ENCODE measurements at places on chromosomes 2 and 18. TPM values are rescaled to one million over a fixed set of nuclear protein-coding genes. Genes with fewer than 3 reads are reported as not detected.
A peak's percentile ranks its signal among the peaks of the same experiment; 100 is the strongest.

Gene SPATA3
- total RNA-seq: not detected

Gene SIX3
- not detected for total RNA-seq

Gene ITGA6
- total RNA-seq: 14.6 TPM

Gene SNRNP27
- 56.0 TPM for total RNA-seq

Gene DNAH7
- not detected for total RNA-seq

Gene DLX1
- not detected for total RNA-seq

Gene INPP4A
- 157 TPM for total RNA-seq

Gene EPB41L3
- not detected for total RNA-seq

Gene RIT2
- not detected for total RNA-seq

Gene C1QL2
- total RNA-seq: not detected

Gene ICOS
- 31.1 TPM for total RNA-seq

Gene TUBA3E
- not detected for total RNA-seq

Gene TSPYL6
- not detected for total RNA-seq

- no peaks in the 10 kb centered on the region for H3K4me1 ChIP-seq
- DNase-seq: no peak
- H3K4me3 ChIP-seq: no peak overlapping the region
- H3K36me3 ChIP-seq: no peaks in the 10 kb centered on the region
- no peaks in the 10 kb centered on the region for H3K27me3 ChIP-seq
- H3K27ac ChIP-seq: no peak overlapping the region
Measured at GRCh38 chr2:212299943-212300342, 238.7 kb downstream of the ERBB4 start.

DNA sequence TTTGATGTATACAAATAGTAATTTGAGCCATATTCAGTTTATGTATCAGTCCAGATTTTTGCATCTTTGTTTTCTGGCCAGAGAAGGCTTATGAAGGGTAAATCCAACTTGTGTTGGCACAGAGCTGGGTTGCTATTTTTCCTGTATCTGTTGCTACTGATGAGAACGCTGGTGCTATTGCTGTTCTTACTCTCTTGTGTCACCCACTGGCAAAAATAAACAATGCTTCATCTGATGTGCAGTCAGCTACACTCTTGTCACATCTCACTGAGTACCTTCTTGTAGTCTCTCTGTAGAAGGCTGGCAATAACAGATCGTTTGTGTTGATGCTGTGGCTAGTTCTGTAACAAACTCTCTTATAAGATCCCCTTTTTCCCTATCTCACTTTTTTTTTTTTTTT is 323.4 kb downstream of the CDH19 start:
- H3K36me3 ChIP-seq: no peaks in the 10 kb centered on the region
- no peaks in the 10 kb centered on the region for H3K27me3 ChIP-seq
- H3K4me3 ChIP-seq: no peak overlapping the region
- no peak overlapping the region for H3K27ac ChIP-seq
- no peak for DNase-seq
- no peaks in the 10 kb centered on the region for H3K4me1 ChIP-seq

DNA sequence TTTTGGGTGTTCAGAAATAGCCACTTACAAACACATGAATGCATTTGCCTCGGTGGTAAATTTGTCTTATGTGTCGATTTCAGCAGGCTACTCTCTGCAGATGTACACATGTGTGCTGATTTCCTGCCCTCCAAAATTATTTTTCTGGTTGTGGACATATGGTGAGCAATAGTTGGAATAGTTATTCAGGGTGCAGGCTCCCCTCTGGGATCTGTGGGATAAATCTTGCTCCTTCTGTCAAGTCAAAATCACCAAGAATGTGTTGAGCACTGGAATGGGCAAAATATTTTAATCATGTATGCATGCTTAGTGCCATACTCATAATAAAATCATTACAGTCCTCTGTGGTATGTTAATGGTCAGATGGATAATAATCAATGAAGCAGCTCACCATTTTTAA is 684.5 kb downstream of the BCL11A start:
- no peak for DNase-seq
- H3K36me3 ChIP-seq: no peaks in the 10 kb centered on the region
- H3K4me1 ChIP-seq: no peaks in the 10 kb centered on the region
- H3K4me3 ChIP-seq: no peak overlapping the region
- no peaks in the 10 kb centered on the region for H3K27me3 ChIP-seq

- H3K27me3 ChIP-seq: no peaks in the 10 kb centered on the region
- no peak overlapping the region for H3K4me3 ChIP-seq
- DNase-seq: no peak
- no peak overlapping the region for H3K27ac ChIP-seq
Measured at GRCh38 chr18:35422237-35422636, 45.1 kb upstream of the ZNF396 start.

GRCh38 chr18:49861659-49862058 is 48.3 kb upstream of the ACAA2 start:
- peaks cover 2% of the 10 kb centered on the region for H3K27me3 ChIP-seq
- DNase-seq: no peak
- no peaks in the 10 kb centered on the region for H3K36me3 ChIP-seq
- no peaks in the 10 kb centered on the region for H3K4me1 ChIP-seq
- no peak overlapping the region for H3K27ac ChIP-seq

GRCh38 chr2:201363857-201364560 is 6.9 kb upstream of the FLACC1 start:
- H3K27me3 ChIP-seq: no peaks in the 10 kb centered on the region
- peaks cover 79% of the 10 kb centered on the region for H3K36me3 ChIP-seq
- no peak overlapping the region for H3K4me3 ChIP-seq

- H3K27me3 ChIP-seq: peaks cover 3% of the 10 kb centered on the region
- no peaks in the 10 kb centered on the region for H3K36me3 ChIP-seq
- H3K4me3 ChIP-seq: no peak overlapping the region
Measured at GRCh38 chr2:121694398-121695170, 42.1 kb downstream of the NIFK start.

DNA sequence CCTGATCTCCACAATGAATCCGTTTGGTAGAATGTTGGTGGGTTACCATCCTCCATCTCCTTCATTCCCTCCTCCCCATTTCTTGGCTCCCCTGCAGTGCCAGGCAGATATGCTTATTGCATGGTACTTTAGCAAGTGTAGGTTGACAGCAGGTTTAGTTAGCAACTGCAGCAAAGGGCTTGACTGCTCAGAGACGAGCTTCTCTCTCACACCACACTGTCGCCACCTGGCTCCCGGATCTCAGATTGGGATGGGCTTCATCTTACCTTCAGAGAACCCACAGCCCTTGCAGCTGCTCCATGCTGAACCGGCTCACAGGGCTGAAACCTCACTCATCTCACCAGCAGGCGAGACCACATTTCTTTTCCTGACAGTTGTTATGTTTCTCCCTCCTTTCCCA is 88.8 kb downstream of the VWA3B start:
- DNase-seq: no peak
- H3K36me3 ChIP-seq: no peaks in the 10 kb centered on the region
- H3K4me1 ChIP-seq: no peaks in the 10 kb centered on the region

DNA sequence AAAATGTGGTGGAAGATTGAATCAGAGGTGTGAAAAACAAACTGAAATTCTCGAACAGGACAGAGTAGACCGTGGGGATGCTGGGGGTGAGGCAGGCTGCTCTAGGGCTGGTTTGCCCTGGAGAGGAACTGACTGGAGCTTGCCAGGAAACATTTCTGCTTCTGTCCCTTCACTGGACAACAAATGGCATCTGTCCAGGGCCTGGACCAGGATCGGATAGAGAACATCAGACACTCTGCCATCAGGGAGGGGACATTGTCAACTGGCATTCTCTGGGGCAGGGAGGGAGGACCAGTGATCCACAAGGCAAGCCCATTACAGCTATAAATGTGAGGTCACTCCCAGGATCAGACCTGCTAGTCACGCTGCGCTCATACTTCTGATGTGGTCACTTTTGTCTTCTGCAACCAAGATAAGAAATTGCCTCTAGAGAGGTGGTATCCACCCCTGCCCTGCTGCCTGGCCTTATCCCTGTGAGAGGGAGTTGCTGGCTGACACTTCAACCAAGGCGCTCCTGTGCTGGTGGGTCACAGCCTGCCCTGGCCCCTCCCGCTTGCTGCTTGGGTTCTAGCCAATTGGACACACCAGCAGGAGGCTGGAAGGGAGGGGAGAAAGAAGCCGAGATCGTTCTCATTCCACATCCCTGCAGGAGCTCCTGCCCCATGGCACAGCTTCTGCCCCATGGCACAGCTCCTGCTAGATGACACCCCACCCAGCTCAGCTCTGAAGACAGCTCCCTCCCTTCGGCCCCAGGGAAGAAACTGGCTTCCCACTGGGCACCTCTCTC is 8.7 kb downstream of the NPPC start:
- H3K36me3 ChIP-seq: no peaks in the 10 kb centered on the region
- no peak overlapping the region for H3K27ac ChIP-seq
- DNase-seq: no peak
- no peaks in the 10 kb centered on the region for H3K4me1 ChIP-seq
- no peak overlapping the region for H3K4me3 ChIP-seq

DNA sequence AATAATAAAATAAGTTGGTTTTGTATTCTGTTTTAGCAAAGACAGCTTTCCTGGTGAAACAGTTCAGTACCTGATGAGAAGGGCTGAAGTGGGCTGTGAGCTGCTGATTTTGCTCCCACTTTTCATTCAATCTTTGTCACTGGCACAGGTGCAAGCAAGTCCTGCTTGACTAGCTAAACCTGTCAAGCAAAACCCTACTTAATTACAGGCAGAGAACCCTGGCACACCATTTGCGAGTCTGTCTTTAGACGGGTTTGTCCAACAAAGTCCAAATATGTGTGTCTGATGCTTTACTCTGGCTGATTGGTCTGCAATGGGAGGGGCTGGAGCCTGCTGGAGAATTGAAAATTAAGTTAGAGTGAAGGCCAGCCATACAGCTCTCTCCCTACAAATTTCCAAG is 267.2 kb downstream of the EPHA4 start:
- no peaks in the 10 kb centered on the region for H3K36me3 ChIP-seq
- H3K27me3 ChIP-seq: no peaks in the 10 kb centered on the region
- H3K4me3 ChIP-seq: no peak overlapping the region
- no peak overlapping the region for H3K27ac ChIP-seq

- no peak overlapping the region for H3K27ac ChIP-seq
- no peak for DNase-seq
- H3K27me3 ChIP-seq: peaks cover 25% of the 10 kb centered on the region
- no peaks in the 10 kb centered on the region for H3K36me3 ChIP-seq
Measured at GRCh38 chr2:222240676-222241049, 58.1 kb downstream of the PAX3 start.

DNA sequence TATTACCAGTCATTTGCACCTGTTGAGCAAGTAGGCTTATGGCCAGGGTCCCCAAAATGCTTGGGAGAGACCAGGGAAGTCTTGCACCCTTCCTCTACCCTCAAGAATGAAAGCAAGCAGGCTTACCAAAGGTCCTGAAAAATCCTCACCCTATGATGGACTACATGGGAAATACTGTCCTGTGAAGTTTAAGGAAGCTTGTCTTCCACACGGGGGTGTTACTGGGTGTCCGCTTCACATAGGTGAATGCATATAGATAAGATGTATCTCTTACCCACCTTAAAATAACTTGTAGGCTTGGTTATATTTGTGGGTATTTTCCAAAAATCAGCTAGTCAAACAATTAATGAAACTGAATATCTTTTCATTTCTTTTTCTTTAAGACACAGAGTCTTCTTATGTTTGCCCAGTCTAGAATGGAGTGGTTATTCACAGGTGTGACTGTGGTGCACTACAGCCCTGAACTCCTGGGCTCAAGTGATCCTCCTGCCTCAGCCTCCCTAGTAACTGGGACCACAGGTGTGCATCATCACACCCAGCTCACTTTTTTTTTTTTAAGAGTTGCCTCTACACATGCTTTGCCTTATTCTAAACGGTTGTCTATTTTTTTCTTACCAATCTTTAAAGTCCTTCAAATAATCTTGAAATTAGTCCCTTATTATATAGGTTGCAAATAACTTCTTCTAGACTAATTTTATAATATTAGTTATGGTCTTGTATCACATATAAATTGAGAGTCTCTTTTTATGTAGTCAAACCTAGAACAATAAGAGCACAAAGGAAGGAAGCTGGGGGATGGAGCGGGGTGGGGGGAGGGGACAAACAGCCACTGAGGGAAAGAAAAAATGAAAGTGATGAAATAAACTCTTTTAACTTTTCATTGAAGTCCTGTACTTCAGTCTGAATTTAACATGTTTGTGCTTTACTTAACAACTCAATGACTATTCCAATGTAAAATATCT is 49.0 kb downstream of the CERKL start:
- H3K4me1 ChIP-seq: peaks cover 20% of the 10 kb centered on the region
- peaks cover 2% of the 10 kb centered on the region for H3K27me3 ChIP-seq
- DNase-seq: peak; percentile 24
- peak overlapping the region; percentile 31 for H3K4me3 ChIP-seq

DNA sequence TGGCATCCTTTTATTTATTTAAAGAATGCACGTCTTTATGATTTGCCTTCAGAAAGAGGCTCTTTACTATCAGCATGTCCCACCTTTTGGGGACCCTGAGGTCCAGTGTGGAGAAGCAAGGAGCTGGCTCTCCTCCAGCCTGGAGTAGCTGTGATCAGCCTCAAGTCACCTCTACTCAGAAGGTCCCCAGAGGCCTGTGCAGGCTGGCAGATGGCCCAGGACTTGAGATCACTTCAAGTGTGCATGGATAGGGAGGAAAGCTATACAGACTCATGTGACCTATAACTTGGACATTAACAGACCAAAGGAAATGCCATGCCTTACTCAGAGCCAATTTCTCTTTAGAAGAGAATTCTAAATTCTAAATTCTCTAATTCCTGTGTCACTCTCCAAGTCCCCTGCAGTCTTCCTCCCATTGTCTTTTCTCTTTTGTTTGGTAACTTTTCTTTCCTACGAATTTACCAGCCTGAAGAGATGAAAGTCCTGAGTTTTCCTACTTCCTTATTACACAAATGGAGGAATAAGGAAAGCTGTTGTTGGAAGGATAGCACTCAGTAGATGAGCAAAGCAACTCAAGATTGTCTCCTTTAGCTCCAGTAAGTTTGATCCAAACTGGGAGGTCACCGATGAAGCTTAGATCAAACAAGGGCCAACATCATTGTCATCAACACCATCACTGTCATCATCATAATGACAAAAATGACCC is 163.9 kb downstream of the GFPT1 start:
- H3K27me3 ChIP-seq: peaks cover 20% of the 10 kb centered on the region
- no peaks in the 10 kb centered on the region for H3K4me1 ChIP-seq
- H3K36me3 ChIP-seq: no peaks in the 10 kb centered on the region
- no peak for DNase-seq

- H3K4me1 ChIP-seq: no peaks in the 10 kb centered on the region
- DNase-seq: no peak
- H3K36me3 ChIP-seq: no peaks in the 10 kb centered on the region
- H3K27ac ChIP-seq: no peak overlapping the region
- no peak overlapping the region for H3K4me3 ChIP-seq
Measured at GRCh38 chr2:165109915-165110314, 93.9 kb downstream of the SCN3A start.

DNA sequence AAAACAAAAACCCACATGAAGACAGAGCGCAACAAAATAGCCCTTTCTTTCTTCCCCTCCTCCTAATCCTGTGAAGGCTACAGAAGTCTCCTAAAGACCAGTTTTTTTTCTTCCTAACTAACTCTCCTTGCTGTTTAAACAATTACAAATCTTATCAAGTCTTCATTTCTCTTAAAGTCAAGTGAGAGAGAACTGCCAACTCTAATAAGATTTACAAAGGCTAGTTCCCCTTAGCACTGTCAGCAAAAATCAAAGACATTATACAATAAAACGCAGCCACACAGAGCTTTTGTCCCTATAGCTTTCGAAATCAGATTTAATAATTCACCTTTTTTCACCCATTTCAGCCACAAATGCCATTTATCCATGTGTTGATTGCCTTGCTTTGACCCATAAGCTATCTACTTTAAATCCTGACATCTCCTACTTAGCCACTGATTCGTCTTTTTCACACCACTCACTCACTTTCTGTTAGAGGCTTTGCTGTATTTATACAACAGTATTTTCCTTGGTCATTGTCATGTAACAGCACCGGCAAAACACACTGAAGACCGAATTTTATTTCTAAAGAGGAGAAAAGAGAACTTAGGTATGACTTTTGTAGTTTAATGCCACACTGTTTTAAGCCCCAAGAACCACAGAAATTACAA is 5.9 kb downstream of the NRXN1 start:
- no peaks in the 10 kb centered on the region for H3K4me1 ChIP-seq
- DNase-seq: no peak
- H3K27ac ChIP-seq: no peak overlapping the region
- H3K27me3 ChIP-seq: no peaks in the 10 kb centered on the region
- H3K36me3 ChIP-seq: no peaks in the 10 kb centered on the region

Measured in activated CD8-positive, alpha-beta T cell treated with anti-CD3 and anti-CD28 coated beads, Interleukin-2, amount 10 ng/mL, durations not matched to agents 7 days and 5 days (primary cell).